ENCODE measurements at places on chromosomes 6 and 20.

DNA sequence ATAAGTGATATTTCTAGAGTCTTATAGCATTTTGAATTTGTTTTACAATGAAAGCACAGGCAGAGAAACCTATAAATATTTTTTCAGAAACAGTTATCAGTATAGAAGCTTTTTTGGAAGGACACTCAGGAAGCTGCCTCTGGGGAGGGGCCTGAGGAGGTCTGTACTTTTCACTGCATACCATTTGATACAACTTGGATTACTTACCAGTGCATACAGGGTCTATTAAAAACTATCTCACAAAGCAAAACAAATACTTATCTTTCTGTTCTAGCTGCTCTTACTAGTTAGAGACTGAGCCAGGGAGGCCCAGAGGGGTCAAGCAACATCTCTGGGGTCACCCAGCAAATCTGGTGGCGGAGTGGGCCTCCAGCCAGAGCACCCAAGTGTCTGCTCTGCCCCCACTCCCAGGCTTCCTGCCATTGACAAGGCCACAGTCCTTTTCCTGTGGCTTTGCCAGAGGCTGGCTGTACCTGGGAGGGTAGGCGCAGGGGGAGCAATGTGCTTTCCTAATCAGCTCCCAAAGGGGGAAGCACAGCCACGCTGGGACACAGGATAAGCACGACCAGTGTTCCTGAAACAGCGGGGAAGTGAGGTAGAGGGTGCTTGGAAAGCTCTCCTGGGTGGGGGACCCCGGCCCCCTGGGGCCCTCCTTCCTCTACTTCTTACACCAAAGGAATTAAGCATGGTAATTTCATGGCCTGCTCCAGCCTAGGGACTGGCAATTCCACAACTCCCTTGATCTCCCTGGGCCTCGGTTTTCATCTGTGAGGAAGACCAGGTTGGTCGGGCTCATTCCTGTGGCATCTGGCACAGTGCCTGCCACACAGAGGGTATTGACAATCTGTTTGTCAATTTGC, 7.8 kb downstream of the TCF15 start:
- no peak for DNase-seq

GRCh38 chr20:2088891-2089290, 12.7 kb upstream of the STK35 start:
- DNase-seq, result no peak

DNA sequence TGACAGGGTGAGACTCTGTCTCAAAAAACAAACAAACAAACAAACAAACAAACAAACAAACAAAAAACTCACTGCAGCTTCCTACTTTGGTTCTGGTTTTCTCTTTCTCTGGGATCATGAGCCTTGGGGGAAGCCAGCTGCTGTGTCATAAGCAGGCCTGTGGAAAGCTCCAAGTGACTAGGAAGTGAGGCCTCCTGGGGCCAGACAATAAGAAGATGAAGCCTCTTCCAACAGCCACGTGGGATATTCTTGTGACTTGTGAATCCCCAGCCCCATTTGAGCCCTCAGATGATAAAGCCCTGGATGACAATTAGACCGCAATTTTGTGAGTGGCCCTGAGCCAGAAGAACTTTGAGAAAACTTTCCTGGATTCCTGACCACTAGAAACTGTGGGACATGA, 11.4 kb downstream of the HLA-A start:
- no peak for DNase-seq

DNA sequence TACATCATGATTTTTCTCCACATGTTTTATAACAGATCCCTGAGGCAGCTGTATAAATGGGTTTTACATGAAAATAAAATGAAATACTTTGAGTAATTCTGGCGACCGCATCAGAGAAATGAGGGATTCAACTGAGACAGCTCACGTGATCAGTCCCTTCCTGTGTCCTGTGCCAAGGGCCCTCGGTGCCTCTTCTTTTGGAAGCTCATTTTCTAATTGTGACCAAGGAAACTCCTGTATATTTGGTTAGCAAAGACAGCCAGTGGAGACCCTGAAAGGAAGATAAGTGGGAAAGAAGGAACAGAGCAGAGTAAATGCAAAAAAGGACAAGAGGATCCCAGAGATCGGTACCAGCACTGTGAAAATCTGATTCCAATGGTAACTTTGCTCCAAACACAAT, 129.9 kb downstream of the FYN start:
- no peak for DNase-seq

DNA sequence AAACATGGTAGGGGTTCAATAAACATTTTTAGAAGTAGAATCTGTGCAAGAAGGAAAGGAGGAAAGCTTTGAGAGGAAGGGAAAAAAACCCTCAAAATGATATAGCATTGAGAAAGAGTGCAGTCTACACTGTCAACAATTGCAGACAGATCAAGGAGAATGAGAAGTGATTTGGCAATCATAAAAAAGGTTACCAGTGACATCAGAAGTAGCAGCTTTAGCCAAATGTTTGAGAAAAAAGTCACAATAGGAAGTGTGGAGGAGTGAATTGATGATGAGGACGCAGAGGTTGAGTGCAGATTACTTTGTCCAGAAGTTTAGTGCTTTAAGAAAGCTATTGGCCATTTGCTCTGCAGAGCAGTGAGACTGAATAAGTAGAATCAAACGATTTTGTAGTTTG, 155.0 kb downstream of the GJA1 start:
- no peak for DNase-seq

- DNase-seq, result no peak
Observed at GRCh38 chr20:40234593-40234992, 454.4 kb downstream of the MAFB start.

GRCh38 chr6:83220121-83220520, 27.0 kb downstream of the RWDD2A start:
- DNase-seq, result no peak

DNA sequence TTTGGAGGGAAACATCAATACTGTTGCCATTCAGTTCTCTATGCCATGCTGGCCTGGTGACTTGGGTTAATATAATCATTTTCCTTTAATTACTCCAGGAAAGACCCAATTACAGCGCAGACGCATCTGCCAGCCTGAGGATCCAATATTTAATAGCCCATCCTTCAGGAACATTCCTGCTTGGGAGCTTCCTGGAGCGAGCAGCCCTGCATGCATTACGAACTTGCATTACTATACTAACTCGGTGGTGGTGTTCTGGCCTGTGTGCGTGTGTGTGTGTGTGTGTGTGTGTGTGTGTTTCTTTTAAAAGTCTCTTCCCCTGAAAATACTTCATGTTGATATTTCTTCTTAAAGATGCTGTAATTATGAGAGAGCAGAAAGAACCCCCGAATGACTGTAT, 26.5 kb downstream of the PMEPA1 start:
- peak; percentile 48 for DNase-seq

GRCh38 chr20:63518351-63518861, 2.2 kb upstream of the PPDPF start:
- DNase-seq, result no peak

- DNase-seq, result peak; percentile 95
Observed at GRCh38 chr6:26351544-26351953, 13.4 kb upstream of the BTN3A2 start.

Measured in fibroblast of skin of abdomen (primary cell).